Heart left ventricle (tissue), 16 donors: ENCODE measurements at places on chromosomes 7 and 10. TPM values are rescaled to one million over a fixed set of nuclear protein-coding genes. Genes with fewer than 3 reads are reported as not detected.

BPGM gene
- 15.8 TPM for total RNA-seq

HERC4 gene
- total RNA-seq, result 33.6 TPM

- H3K4me1 ChIP-seq, result no peaks in the 10 kb centered on the region
- no peak for DNase-seq
- H3K27ac ChIP-seq, result no peak overlapping the region
- no peaks in the 10 kb centered on the region for H3K36me3 ChIP-seq
- no peaks in the 10 kb centered on the region for H3K27me3 ChIP-seq
Observed at GRCh38 chr7:46319841-46320240, 398.8 kb upstream of the IGFBP3 start.

CALHM2 gene
- total RNA-seq, result 8.2 TPM

GRCh38 chr7:20745702-20746101 is 41.0 kb downstream of the SP8 start:
- no peak for DNase-seq
- no peaks in the 10 kb centered on the region for H3K36me3 ChIP-seq
- no peak overlapping the region for H3K4me3 ChIP-seq
- no peaks in the 10 kb centered on the region for H3K4me1 ChIP-seq
- H3K27ac ChIP-seq, result no peak overlapping the region
- no peaks in the 10 kb centered on the region for H3K27me3 ChIP-seq

DNA sequence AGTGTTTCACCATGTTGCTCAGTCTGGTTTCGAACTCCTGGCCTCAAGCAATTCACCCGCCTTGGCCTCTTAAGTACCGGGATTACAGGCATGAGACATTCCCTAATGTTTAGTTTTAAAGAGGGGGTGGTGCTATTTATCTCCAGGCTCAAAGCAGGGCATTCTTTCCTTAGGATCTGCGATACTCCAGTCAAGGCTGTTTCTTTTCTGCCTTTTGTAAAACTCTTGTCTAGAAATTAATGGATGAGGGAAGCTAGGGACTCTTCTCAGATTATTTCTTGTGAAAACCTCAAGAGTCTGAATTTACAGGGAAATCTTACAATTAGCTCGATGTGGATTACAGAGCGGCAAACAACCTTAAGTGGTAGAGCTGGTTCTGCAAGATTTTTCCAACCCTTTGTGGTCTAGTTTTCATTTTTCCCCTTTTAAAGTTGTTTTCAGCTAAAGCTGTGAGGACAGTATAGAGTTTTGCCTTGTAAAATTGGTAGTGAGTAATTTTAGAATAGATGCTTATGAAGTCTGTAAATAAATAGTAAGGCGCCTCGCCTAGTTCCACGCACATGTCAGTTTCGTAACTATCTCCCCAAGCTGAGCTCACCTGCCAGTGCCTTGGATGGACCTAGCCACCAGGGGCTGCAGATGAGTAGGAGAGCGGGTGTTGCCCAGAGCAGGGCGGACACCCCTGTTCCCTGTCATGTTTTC is 53.1 kb downstream of the CUX1 start:
- H3K27ac ChIP-seq, result no peak overlapping the region
- H3K27me3 ChIP-seq, result no peaks in the 10 kb centered on the region
- H3K36me3 ChIP-seq, result no peaks in the 10 kb centered on the region
- no peak overlapping the region for H3K4me3 ChIP-seq
- no peak for DNase-seq
- H3K4me1 ChIP-seq, result peaks cover 3% of the 10 kb centered on the region
